ENCODE measurements at places on chromosomes 2 and 18.

GRCh38 chr2:88181511-88181910 is 11.4 kb downstream of the THNSL2 start:
- DNase-seq: no peak

DNA sequence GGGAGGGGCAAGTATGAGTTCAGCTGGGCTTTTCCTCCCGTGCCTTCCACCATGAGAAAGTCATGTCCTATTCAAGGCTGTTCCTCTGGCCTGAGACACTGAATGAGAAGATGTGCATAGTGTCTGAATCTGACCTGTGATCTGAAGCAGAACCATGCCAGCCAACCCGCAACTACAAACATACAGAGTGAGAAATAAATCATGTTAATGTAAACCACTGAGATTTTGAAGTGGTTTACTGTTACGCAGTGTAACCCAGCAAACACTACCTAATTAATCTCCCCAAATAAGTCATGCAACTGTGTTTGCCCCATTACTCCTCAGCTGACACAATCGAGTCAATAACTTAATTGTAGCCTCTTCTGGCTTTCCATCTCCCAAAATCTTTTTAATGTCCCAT is 49.2 kb downstream of the METTL4 start:
- no peak for DNase-seq

- no peak for DNase-seq
These were observed 9.1 kb downstream of the TNP1 start for GRCh38 chr2:216850665-216851322.

DNA sequence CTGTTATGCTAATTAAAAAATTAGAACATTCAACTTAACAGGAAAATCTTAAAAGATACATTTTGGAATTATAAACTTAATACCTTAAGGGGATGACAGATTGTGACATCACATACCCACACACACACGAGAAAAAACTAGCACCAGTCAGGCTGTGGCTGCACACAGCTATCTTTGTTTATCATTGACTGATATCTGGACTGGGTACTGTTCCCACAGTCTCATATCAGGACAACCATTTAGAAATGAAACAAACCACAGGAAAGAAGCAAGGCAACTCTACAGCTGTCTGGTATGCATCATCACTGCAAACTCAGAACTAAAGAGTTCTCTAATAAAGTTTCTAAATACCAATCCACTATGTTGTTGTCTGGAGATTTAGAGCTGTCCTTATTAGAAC is 210.9 kb upstream of the SMAD7 start:
- DNase-seq: no peak

DNA sequence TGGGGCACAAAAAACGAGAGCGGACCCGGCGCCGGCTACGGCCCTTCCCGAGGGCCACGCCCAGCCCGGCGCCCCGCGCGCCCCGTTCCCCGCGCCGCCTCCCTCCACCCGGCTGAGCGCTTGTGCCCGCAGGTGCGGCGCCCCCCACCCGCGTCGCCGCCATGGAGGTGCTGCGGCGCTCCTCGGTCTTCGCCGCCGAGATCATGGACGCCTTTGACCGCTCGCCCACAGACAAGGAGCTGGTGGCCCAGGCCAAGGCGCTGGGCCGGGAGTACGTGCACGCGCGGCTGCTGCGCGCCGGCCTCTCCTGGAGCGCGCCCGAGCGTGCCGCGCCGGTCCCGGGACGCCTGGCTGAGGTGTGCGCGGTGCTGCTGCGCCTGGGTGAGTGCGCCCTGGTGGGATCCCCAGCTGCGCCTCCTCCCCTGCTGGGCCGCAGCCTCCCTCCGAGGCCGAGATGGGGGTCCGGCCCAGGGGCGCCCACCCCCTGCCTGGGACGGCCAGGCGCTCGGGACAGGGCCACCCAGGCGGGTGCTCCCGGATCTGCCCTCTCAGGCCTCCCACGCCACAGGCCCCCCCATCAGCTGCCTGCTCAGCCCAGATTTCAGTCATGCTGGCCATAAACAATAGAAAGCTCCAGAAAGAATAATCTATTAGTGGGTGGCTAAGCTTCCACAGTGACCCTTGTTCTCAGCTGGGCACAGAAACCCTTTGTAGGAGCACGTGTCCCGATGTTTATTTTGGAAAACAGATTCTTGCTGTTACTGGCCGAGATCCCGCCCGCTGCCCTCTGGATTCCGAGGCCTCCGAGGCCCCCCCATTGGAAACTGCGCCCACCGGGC is 997 bp downstream of the BOK start:
- no peak for DNase-seq

DNA sequence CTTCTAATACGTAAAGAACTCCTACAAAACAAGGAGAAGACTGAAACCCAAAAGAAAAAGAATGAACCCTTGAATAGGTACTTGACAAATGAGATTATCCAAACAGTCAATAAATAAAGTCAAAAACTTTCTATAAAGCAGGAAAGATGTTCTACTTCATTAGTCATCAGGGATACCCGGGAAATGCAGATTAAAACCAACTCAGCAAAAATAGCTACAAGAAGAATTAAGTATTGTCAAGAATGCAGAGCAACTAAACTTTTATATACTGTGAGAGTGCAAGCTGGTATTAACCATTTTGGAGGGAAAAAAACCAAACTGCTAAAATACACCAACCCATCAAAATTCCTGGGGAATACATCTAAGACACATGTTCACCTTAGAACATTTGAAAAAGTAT is 10.4 kb downstream of the TXNL1 start:
- DNase-seq: no peak

DNA sequence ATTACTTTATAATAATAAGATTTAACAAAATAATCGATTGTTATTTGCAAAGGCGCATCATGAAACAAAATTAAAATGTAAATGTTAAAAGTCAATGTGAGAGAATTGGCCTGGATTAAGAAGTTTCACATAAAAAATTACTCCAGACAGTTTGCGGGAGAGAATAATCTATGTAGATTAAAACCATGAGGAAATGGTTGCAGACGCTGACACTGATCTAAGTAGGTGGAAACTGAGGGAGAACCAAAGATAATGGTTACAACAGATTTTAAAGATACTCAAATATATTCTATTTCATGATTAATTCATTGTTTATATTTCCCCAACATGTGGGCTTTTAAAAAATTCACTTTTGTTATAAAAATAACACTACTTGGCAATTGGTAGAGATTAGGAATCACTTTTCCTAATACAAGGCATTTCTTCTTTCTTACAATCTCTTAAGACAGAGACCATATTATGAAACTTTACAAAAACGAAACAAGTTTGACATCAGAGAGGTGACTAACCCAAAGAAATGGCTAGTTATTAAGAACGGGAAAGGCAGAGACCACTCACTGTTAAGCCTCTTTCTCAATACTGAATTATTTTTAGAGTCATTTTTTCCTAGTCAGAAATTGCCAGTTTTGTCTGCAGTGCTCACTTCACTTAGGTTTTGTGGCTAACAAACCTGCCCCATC is 1.6 kb downstream of the KANSL1L start:
- no peak for DNase-seq
